ENCODE measurements at places on chromosomes 6 and 20.

DNA sequence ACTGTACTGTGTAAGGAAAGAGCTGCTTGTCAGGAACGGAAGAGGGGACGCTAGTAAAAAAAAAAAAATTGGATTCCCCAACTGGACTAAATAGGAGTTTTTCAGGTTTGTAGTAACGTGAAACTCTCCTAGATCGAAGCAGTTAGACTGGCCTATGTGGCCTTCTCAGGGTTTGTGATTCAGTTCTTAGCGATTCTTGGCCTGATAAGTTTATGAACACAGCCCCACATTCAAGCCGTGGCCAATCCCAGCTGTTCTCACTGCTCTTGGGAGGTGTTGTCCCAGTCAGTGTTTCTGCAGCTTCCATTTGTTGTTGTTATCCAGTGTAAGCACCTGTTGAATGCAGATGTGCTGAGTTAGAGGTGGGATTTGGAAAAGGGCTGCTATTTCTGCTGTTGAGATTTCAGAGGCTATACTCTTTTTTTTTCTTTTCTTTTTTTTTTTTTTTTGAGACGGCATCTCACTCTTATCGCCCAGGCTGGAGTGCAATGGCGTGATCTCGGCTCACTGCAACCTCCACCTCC is 29.7 kb downstream of the TAF8 start:
- DNase-seq = no peak

DNA sequence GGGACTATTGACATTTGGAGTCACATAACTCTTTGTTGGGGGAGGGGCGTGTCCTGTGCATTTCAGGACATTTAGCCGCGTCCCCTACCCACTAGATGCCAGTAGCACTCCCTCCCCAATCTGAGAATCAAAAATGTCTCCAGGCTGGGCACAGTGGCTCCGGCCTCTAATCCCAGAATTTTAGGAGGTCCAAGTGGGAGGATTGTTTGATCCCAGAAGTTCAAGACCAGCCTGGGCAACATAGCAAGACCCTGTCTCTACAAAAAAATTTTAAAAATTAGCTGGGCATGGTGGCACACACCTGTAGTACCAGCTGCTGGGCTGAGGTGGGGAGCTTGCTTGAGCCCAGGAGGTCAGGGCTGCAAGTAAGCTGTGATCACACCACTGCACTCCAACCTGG is 2.1 kb upstream of the PREX1 start:
- DNase-seq = no peak

- no peak for DNase-seq
Measured at GRCh38 chr20:21336455-21337151, 33.5 kb downstream of the XRN2 start.

DNA sequence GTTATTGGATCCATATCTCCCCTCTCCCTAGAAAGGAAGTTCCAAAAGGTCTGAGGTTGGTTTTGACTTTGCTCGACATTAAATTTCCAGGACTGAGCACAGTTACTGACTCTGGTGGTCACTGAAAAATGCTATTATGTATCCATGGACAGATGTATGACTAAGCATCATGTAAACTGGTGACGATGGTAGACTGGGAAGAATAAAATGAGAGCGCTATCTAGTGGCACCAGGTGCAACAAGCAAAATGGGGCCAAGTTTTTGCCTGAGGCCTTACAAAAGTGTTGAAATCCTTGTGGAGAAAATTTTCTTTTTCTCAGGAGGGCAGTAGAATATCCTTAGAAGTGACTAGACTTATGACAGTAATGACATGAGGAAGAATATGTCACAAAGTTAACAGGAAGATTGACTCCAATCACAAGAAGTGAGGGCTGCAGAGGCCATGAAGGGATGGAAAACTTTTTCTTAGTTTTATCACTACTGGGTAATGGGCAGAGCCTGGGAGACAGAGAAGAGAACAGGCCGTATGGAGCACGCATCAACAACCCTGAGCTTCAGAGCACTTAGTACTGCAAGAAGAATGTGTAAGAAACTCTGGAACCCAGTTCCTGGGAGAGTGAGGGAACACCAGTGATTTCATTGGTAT is 88.9 kb upstream of the ELOVL5 start:
- no peak for DNase-seq

GRCh38 chr6:144769142-144769541 is 484.0 kb downstream of the UTRN start:
- no peak for DNase-seq

DNA sequence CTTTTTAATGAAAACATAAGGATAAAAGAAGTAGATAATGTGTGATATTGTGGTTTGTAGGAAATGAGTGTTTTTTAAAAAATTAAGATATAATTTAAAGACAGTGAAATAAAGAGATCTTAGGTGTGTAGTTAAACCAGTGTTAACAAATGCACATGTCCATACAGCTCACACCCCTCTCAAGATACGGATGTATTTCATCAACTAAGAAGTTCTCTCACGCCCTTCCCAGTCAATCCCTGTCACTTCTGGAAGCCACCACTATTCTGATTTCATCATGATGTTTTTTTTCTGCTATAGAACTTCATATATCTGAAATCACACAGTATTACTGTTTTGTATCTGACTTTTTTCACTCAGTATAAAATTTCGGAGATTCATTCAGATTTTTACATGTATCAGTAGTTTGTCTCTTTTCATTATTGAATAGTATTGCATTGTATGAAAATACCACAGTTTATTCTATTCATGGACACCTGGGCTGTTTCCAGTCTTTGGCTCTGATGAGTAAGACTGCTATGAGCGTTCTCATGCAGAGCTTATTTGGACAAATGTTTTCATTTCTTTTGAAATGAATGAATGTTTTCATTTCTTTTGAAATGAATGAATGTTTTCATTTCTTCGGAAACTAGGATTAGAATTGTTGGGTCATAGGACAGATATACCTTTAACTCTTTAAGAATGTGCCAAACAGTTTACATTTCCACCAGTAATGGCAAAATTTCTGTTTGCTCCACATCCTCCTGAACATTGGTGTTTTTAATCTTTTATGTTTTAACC is 49.7 kb upstream of the ELOVL5 start:
- DNase-seq = no peak

Measured in left forelimb (tissue), 1 donor.